ENCODE measurements at places on chromosomes 5 and 9. TPM values are rescaled to one million over a fixed set of nuclear protein-coding genes. Genes with fewer than 3 reads are reported as not detected.

- no peak for DNase-seq
These were observed 12.8 kb downstream of the AFAP1L1 start for GRCh38 chr5:149284501-149284900.

- DNase-seq: no peak
These were observed 2042.6 kb upstream of the CDH6 start for GRCh38 chr5:29150840-29151239.

DNA sequence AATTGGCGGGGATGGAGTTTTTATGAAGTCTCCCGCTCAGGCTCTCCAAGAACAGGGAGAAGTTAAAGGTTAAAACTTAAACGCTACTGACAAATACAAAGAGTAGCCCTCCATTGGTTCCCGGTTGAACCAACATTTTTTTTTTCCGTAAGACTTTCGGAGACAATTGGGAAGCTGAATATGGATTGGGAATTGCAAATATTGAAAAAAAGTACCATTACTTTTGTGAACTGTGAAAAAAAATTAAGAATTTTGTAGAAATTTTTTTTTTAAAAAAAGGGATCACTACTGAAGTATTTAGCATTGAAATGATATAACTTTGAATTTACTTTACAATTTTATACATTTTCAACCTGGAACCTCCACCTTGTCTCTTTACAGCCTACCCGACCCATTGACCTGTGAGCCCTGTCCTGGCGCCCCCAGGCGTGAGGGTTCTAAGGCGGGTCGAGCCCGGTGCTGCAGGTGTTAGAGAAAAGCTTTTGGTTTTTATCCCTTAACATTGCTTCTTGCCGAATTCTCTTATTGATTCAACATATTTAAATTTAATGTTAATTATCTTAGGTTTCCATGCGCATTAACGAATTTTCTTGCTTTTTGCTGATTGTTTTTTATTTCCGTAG, 448 bp upstream of the ZNF782 start:
- no peak for DNase-seq

GRCh38 chr5:52864884-52865283, 77.2 kb downstream of the ITGA1 start:
- no peak for DNase-seq

GRCh38 chr5:80149161-80149609, 106.7 kb downstream of the SERINC5 start:
- no peak for DNase-seq

GRCh38 chr5:140840978-140841962, at the start of gene PCDHA8:
TSS of gene PCDHA8 (plus strand) at chr5:140841187. CDS start at chr5:140841322, 135 bp downstream.
- no peak for DNase-seq

The TMEM215 gene
- not detected for total RNA-seq

The NADK2 gene
- 21.7 TPM for total RNA-seq
